Fibroblast of skin of right quadriceps (primary cell): ENCODE measurements at places on chromosomes 2 and 18.

GRCh38 chr2:39735648-39736047 lies 43.4 kb downstream of the THUMPD2 start:
- DNase-seq = no peak

DNA sequence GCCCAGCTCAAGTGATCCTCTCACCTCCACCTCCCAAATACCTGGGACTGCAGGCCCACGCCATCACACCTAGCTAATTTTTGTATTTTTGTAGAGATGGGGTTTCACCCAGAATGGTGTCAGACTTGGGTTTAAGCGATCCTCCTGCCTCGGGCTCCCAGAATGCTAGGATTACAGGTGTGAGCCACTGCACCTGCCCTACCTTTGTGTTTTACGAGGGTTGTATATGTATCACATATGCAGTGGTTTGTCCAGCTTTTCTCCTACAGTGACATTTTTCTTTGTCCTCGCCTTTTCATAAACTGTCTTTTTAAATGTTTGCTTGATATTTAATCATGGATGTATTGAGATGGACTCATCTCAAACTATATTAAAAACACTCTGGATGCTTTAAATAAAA lies 38.5 kb downstream of the AGAP1 start:
- no peak for DNase-seq

GRCh38 chr2:27209621-27210401 lies 2.0 kb upstream of the ATRAID start:
- DNase-seq = no peak

GRCh38 chr2:96866986-96867755 lies 2.7 kb downstream of the SEMA4C start:
- no peak for DNase-seq

DNA sequence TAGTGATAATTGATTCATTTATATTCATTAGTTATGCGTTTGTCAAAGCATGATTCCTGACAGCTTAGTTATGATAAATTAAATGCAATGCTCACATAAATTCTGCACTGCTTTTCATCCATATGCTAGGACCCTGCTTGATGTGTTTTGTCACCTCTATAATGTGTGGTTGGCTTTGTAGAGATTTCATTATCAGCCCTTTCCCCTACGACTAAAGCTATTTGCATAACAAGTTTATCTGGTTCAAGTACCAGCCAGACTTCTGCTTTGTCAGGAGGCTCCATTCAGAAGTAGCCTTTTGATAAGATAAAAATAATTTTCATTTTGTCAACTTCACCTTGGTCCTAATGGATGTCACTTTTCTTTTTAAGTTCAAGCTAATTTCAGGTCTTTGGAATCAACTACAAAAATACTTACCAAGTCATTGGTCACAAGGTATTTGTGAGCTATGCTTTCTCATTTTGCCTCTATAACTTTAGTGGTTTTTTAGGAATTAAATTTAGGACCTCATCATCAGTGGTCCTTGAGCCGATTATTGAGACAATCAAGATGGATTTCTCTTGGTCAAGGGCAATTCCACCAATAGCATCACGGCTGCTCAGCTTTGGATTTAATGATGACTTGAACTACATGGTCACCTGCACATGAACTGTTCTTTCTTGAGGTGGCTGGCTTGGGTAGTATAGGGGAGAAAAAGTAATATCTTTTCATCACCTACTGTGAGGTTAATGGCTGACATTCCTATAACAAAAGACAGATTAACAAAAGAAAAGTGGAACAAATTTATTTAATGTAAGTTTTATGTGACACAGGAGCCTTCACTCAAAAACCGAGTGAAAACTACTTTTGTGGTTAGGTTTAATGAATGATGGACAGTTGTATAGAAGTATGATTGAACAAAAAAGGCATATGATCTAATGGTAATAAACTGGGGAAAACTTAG lies 162.1 kb downstream of the MYO3B start:
- no peak for DNase-seq

GRCh38 chr2:185644828-185645227 lies 93.8 kb upstream of the FSIP2 start:
- DNase-seq = no peak

GRCh38 chr2:56707650-56708049 lies 523.9 kb downstream of the CCDC85A start:
- DNase-seq = no peak

DNA sequence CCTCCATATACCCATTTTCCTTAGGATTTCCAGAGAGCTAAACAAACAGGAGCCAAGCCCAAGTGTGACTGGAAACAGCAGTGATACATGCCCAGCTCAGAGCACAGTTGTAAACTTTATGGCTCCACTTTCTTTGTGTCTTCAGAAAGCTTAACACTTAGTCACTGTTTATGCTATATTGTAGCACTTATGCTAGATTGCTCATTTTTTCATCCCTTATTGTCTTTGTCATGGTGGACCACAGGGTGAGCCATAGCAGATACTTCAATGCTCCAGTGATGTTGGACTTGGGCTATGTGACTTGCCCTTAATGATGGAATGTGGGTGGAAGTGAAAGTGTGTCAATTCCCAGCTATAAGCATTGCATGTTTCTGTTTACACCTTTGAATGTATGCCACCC lies 401.6 kb downstream of the METTL4 start:
- DNase-seq = no peak

- DNase-seq = peak; percentile 18
Measured at GRCh38 chr2:229407170-229407569, 136.1 kb upstream of the PID1 start.

DNA sequence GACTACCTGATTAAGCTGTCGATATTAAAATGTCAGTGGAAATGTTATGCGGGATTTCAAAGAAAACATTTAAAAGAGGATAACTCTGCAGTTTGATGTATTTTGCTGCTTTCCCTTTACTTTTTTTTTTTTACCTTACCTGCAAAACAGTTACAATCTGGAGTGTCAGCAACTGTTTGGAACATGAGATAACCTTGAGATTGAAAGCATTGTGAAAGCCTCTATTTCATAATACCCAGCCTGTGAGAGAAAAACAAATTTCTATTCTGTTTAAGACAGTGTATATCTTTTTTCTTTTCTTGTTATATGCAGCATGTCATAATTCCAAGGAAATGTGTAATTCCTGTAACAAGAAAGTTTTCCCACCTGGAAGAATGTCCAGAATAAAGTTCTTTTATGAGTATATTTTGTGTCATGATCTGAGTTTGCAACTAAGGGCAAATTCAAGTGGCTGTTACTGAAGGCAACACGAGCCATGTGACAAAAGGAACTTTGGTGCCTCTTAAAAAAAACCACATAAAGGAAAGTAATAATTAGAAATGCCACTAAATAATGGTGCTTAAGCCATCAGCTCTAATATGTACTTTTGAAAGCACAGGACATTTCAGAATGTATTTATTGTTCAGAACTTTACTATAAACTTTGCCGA lies 297.0 kb upstream of the DSEL start:
- DNase-seq = no peak

DNA sequence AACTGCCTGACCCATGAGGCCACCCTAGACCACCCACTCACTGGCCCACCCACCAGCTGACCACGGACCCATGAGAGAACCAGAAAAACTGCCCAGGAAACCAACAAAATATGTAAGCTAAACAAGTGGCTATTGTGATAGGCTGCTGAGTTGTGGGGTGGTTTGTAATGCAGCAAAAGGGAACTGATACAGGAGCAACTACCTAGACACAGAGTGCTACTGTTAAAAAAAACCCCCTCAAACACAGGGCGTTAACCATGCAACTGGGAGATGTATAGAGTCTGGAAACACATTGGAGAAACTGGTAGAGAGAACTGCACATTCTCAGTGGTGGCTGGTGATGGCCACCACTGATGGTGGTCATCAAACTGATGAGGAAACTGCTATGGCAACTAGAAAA lies 206.3 kb upstream of the GYPC start:
- DNase-seq = no peak

DNA sequence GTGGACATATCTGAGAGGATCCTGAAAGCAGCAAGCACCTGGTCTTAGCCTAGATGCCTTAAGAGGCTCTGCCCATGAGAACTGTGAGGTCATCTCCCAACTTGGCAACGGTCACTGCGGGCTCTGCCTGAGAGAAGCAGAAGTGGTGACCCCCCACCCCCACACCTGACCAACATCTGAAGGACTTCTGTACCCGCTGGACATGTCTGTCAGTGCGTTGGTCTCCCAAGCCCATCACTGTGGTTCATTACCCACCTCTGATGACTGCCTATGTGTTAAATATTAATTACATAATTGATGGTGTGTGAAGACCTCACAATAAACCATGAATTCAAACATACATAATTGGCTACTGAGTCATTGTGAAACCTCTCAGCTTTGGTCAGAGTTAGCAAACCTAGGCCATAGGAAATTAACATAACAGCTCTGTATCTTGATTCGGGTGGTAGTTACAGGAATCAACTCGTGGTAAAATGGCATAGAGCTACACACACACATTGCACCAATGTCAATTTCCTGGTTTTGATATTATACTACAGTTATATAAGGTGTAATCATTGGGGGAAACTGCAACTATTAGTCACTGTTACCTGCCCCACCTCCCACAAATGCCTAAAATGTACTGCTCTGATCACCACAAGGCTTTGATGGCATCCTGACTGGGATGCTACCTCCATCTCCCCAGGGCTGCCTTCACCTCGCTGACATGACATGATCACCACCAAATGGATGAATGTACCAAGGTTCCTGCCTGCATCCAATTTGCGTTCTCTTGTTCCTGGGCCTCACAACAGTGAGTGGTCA lies 4.3 kb upstream of the GALNT1 start:
- no peak for DNase-seq

GRCh38 chr18:24322584-24323136 lies 75.0 kb downstream of the OSBPL1A start:
- DNase-seq = peak; percentile 68

DNA sequence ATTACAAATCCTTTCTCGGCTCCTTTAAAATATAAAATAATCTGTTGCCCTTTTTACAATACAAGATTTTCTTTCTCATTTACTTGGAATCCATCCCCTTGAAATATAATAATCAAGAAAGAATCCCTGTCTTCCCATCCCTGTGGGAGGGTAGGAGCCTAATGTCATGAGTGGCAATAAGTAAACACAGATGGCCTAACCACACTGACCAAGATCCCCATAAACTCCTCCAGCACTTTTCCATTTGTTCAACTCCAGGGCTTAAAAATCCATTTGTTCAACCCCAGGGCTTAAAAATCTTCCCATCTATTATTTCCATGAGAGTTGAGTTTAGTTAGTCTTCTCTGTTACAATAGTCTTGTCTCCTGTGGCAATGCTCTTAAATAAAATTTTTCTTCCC lies 297.6 kb downstream of the CDH7 start:
- peak; percentile 8 for DNase-seq

DNA sequence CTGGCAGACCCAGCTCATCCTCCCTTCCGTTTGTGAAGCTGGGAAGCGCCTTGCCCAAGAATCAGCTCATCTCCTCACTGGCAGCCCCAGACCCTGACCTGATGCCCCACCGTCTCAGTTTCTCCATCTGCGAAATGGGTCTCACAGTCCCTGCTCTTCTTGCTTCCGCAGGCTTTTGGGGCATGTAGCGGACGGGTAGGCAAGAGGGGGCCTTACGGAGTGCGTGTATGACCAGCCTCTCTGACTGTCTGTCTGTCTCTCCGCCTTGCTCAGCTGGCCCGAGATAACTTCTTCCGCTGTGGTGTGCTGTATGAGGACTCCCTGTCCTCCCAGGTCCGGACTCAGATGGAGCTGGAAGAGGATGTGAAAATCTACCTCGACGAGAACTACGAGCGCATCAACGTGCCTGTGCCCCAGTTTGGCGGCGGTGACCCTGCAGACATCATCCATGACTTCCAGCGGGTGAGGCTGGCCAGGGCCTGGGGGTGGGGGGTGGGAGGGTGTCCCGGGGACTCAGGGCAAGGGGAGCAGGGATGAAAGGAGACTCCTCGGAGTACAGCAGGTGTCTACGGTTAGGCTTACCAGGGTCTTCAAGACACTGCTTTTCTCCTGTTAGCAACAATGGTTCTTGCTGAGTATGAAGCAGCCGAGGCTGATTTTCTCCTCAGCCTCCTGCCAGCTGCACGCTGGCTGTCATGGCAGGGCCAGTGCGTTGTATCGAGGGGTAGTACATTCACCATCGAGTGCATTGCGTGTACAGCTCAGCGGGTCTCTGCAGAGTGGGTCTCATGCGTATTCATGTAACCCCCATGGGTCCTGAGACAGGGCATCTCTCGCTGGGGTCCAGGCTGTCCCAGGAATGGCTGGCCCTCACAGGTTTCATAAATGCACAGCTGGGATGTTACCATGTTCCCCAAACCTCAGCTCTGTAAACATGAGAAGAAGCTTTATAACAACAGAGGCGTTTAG lies 10.9 kb downstream of the ITM2C start:
- DNase-seq = no peak

DNA sequence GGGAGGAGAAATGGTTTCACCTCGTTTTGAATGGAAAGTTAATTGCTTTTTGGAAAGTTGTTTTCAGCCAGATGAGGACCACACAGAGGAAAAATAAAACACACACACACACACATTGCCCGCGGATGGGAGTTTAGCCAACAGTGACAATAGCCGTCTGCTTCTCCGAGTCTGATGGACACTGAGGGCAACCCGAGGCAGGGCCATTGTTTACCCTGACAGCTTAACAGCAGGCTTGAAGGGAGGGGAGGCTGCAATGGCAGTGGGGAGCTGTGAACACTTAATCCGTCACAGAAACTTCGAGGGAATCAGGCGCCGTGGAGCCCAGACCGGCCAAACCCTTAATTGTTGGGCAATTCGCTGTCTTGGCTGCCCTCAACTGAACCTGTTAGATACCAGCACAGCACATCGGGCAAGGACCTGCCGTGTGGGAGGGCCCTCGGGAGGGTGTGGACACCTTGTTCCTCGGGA lies 145.9 kb downstream of the ACKR3 start:
- no peak for DNase-seq

DNA sequence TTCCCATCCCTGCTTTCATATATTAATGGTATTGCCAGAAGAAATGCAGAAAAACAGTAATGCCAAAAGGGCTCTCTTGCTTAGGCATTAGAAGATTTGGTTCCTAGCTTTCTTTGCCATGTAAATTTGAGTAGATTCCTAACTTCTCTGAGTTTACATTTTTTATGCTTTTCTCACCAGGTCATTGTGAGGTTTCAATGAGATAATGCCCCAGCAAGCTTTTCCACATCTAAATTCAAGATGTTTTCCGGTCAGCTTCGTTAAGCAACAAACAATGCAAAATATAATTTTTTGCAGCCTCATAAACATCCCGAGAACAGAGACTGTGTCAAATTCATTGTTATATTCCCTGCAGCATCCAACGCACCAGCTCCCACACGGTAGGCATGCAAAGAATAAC lies 44.9 kb downstream of the NCKAP5 start:
- DNase-seq = no peak

GRCh38 chr2:64617631-64618151 lies 36.0 kb downstream of the SERTAD2 start:
- DNase-seq = no peak
